ENCODE measurements at places on chromosomes 3 and 15. TPM values are rescaled to one million over a fixed set of nuclear protein-coding genes. Genes with fewer than 3 reads are reported as not detected.

GRCh38 chr3:139764936-139765335 lies 87.2 kb upstream of the NMNAT3 start:
- DNase-seq = peak; percentile 99

The SCN11A gene
- total RNA-seq = not detected

The AGTR1 gene
- total RNA-seq = 0.07 TPM

- peak; percentile 70 for DNase-seq
Observed at GRCh38 chr3:171328419-171329082, 131.7 kb downstream of the TNIK start.

GRCh38 chr15:53522991-53523390 lies 236.5 kb downstream of the WDR72 start:
- no peak for DNase-seq

DNA sequence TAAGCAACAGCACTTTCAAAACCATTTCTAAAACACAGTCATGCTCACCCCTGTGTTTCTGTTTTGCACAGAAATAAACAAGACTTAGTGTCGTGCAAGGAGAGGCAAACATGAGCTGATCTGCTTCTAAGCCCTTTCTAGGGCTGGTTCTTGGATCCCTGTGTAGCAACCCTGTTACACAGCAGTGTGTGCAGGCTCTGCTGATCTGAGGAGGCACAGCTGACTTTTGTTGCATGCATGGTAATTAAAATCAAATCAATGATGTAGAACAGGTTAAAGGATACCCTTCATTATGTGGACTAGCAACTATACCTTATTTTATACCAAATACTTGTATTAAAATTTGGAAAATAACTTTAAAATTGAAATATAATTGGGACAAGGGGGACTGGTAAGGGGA lies 234.8 kb downstream of the PDZRN3 start:
- DNase-seq = no peak

- no peak for DNase-seq
Observed at GRCh38 chr15:100284701-100285100, 57.1 kb downstream of the ADAMTS17 start.

The SLC35G2 gene
- total RNA-seq = 38.7 TPM

- DNase-seq = no peak
Observed at GRCh38 chr3:48652923-48653715, 9.6 kb downstream of the CELSR3 start.

- DNase-seq = no peak
Observed at GRCh38 chr15:36177590-36178302, 401.7 kb upstream of the CDIN1 start.

Data from HT1080 (cell line).